T follicular helper cell (primary cell): ENCODE measurements at places on chromosomes 13 and 19.

DNA sequence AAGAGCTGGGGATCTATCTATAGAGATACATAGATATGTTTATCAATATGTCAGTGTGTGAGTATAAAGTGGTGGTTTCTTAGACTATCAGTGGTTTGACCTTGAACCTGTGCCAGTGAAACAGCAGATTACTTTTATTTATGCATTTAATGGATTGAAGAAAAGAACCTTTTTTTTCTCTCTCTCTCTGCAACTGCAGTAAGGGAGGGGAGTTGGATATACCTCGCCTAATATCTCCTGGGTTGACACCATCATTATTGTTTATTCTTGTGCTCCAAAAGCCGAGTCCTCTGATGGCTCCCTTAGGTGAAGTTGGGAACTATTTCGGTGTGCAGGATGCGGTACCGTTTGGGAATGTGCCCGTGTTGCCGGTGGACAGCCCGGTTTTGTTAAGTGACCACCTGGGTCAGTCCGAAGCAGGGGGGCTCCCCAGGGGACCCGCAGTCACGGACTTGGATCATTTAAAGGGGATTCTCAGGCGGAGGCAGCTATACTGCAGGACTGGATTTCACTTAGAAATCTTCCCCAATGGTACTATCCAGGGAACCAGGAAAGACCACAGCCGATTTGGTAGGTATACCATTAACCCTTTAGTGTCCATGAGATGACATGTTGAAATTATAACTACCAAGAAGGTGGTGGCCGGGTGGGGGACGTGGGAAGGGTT lies 880 bp downstream of the FGF9 start:
- no peak for DNase-seq

- no peak for DNase-seq
Observed at GRCh38 chr13:23889615-23890607, 711 bp upstream of the MIPEP start.

DNA sequence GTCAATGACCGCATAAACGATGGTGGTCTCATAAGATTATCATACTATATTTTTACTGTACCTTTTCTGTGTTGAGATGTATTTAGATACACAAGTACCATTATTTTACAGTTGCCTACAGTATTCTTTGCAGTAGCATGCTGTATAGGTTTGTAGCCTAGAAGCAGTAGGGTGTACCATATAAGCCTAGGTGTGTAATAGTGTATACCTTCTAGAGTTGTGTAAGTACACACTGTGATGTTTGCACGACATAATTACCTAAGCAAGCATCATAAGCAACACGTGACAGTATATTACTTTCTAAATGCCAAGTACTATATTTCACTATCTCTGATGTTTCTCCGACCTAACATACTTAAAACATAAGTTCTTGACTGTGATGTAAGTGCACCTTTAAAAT lies 2.7 kb downstream of the LPAR6 start:
- DNase-seq = no peak

- DNase-seq = no peak
Observed at GRCh38 chr13:106369091-106369490, 166.4 kb downstream of the EFNB2 start.

DNA sequence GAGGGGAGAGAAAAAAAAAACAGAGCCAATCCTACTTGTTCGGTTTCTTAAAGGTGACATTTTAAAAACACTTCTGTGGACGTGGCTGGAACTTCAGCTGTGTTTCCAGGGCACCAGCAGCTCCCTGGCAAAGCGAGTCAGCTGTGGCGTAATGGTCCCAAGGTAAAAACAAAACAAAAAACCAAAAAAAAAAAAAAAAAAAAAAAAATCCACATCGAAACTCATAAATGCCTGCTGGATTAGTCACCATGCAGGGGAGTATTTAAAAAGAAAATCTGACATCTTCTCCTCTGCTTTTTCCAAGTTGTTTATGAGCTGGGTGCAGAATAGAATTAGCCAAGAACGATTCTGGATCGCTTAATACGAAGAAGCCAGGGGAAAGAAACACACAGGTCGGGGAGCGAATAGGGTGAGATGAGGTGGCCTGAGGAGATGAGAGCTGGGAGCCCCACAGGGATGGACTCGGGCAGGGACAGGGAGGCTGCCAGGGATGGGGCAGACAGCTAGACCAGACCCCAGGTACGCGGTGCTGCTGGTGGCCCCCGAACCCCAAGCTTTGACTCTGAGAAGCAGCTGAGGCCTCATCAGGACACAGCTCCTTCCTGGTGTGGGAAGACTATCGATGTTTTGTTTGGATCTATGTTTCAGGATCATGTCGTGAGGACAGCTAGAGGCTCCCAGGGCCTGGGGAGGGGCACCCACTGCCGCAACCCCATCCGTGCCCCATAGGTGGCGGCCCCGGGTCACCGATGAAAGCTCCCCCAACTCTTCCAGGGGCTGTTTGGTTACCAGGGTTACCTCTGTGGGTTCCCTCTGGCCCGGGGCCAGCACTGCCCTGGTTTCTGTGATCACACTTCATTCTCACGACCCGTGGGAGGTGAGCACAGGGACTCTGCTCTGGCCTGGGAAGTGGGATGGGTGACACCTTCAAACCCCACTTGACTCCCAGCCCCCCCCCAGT lies 3.1 kb upstream of the CTXN1 start:
- peak; percentile 70 for DNase-seq

GRCh38 chr13:22018076-22018835 lies 347.4 kb downstream of the FGF9 start:
- DNase-seq = no peak

DNA sequence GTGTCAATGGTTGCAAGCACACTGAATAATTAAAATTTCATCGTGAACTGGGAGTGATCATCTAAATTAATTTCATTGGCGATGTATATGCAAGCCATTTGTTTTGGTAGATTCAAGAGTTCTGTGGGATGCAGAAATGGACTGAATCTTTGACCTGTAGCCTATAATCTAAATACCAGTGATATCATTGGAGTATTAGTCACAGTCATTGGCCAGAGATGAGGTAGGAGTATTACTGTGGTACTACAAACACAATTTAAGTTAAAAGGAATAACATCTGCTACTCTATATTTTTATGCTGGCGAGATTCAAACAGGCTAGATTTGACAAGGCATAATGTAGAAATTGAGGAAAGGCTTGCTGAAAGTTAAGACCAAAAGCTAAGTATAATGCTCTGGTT lies 14.0 kb downstream of the FRY start:
- no peak for DNase-seq

- no peak for DNase-seq
Observed at GRCh38 chr19:8363803-8364771, at the start of gene ANGPTL4. Gene ANGPTL4 (plus strand): TSS chr19:8364155. CDS start chr19:8364322, 167 bp downstream.
